Effector CD4-positive, alpha-beta T cell (primary cell): ENCODE measurements at places on chromosomes 12 and 14.

- no peak for DNase-seq
These were observed 114.4 kb upstream of the NTF3 start for GRCh38 chr12:5317556-5317955.

DNA sequence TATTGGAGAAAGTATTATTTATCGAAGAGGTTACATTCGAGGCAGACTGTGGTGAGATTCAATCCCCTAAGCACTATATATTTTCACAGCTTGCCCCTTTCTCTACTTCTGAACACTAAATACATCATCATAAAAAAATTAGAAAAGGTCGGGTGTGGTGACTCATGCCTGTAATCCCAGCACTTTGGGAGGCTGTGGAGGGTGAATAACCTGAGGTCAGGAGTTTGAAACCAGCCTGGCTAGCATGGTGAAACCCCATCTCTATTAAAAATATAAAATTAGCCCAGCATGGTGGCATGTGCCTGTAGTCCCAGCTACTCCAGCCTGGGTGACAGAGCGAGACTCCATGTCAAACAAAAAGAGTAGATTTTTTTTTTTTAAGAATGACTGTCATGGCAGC, 70.6 kb upstream of the MYF6 start:
- DNase-seq, result no peak

DNA sequence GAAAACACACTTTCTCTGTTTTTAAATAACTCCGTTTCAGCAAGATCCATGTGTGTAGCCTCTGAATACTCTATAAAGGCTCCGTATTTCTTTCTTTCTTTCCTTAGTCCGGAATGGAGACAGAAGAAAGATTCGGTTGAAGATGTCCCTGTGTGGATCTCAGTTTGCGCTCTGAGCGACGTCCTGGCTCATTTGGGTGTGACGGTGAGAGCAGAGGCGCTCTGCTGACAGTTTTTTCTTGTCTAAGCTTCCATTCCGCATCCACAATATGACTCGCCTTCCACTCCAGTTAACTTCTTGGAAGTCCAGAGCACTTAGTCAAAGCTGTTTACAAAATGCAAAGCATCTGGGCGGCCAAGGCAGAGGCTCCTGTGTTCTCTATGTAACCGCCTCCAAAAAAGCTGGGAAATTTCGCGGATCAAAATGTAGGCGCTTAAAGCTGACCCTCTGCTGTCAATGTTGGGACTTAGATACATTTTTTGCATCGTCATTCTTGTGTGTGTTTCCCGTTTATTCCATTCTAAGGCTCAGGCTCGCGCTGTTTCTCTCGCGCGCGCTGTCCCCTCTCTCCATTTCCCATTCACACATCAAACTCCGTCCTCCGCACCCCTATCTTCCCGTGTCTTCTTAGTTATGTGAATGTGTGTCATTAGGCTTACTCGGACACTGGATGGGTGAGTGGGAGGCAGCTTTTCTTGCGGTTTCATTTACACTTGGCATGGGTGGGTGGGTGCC, 880 bp upstream of the FLRT2 start:
- no peak for DNase-seq

DNA sequence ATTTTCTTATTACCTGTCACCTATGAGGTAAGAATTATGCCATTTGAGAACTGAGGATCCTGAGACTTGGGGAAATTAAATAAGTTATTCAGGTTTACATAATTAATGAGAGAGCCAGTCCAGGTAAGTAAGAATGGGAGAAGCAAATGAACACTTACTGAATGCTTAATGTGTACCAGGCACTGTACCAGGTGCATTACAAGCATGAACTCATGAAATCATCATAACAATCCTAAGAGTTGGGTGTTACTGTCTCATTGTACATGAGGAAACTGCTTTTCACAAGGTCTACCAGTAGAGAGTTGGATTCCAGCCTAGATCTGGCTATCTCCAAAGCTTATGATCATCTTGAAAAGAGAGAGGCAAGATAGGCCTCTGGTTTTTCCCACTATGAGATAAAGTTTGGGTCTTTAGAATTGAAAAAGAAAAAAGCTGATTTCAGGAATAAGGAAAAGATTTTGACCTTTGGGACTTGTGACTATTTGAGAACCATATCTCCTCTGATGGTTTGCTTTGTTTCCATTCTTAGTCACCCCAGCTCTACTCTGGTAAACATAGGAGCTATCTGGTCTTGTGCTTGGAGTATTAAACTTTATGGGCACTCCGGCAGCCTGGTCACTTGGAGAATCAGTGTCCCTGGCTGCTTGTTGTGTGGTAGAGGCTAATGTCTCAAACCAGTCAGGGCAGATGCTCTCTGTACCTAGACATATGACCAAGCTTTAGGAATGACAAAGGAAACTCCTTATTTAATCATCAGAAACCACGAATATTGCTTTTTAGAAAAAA, 48.0 kb downstream of the PTHLH start:
- no peak for DNase-seq
